ENCODE measurements at places on chromosomes 6 and 20.

DNA sequence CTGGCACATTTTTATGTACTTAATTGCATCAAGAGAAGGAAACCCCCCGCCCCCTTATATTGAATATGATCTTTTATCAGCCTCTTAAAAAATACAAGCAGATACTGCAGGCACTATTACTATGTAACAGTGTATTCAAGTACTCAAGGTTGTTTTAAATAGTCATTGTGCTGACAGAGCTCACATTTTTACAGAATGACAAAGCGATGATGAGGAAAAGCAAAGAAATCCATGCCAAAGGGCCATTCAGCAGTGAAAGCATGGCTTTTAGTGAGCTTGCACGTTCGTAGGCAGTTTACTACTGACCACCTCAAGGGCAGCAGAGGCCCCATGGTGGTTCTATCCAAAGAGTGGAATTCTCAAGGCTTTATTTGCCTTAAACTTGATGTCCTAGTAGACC is 146.8 kb downstream of the RPS12 start:
- no peak for DNase-seq

DNA sequence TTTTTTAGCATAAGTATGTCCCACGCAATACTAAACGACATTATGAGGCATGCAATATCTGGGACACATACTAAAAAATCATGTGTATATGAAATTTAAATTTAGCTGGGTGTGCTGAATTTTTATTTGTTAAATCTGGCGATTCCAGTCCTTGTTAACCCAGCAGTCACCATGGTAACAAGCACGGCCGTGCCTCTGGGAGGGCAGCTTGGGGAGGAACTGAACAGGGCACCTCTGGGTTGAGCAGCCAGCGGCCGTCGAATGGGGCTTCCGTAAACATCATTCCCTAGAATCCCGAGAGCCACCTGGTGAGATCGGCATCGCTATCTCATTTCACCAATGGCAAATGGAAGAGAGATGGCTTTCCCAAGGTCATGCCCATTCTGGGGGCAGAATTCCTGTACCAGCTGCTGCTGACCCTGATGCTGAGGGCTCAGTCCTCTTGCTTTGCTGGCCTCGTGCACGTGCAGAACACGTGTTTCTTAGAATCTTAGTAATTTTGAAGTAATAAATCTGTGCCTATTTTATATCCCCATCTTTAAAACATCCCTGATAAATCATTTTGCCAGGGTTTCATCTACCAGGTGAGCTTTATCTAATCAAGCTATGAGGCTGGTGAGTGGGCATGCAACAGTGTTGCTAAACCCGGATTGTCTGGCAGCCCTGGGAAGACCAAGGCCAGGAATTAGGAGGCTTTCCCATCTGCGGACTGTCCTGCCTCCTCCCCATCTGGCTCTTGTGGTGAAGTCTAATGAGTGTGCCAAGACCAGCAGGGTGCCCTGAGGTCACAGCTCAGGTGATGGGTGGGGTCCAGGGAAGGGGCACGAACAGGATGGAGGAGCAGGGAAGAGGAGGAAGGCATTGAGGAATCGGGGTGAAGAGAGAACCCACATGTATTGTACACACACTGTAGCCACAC is 85.1 kb downstream of the AGPAT4 start:
- no peak for DNase-seq

- no peak for DNase-seq
These were observed 185.1 kb upstream of the HDDC2 start for GRCh38 chr6:125486881-125487280.

DNA sequence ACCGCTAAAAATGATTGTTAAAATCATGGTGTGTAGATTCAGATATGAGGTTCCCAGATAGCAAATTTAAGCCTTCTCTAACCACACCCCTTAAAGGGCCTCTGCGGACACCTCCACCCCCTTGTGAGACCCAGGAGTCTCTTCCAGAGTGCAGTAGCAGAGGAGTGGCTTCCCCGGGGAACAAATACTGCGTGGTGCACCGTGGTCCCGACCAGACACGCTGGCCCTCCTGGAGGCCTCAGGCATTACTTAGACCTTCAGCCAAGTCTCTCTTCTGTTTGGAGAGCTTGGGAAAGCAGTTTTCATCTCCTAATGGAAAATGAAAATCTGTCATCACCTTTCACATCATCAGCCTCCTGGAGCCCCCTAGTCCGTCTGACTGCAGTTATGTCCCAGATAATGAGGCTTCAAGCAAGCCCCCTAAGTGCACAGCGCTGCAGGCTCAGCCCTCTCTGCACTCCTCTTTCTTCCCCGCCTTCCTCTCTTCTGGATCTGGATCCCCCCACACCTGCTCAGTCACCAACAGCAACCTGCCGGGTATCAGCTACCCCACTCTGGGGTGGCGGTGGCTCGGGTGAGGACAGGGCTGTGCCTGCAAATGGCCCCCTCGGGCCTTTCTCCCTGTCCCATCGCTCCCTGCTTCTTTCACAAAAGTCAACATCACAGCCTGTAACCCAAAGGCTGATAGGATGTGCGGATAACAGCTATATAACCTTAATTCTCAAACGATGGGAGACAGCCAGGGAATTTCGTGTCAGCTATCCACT is 58.8 kb upstream of the TAGAP start:
- DNase-seq: no peak

GRCh38 chr6:39341352-39341751 is 18.9 kb upstream of the KCNK16 start:
- DNase-seq: no peak

GRCh38 chr6:140168365-140168764 is 793.9 kb upstream of the CITED2 start:
- DNase-seq: no peak

All from DMS79 (cell line).